Fibroblast of skin of back (primary cell): ENCODE measurements at places on chromosomes 12 and 14.
A peak's percentile ranks its signal among the peaks of the same experiment; 100 is the strongest.

DNA sequence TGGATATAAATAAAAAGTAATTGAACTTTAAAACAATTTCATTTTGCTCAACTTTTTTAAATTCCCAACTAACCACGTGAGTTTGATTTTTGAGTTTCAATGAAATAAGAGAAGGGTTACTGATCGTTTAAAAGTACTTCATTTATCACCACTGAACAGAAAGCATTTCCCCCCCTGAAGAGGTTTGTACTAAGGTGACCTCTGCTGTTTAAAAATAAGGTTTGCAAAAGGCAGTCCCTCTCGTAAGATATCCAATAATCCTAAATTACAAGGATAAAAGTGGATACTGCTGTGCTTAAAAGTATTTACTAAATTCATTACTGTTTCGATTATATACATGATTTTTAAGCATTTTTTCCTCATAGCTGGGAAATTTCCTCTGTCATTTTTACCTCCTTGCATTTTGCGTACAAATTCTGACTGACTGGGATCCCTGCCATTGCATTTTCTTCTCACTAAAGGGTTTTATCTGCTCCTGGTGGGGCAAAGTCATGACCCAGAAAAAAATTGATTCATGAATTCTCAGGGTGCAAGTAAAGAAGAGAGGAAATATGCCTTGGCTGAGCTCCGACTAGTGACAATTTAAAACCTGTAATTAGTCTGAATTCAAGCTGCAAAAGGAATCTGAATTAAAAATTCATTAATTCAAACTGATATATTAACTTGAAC is 463.8 kb downstream of the PRKD1 start:
- DNase-seq, result no peak

GRCh38 chr12:52990206-52990605 is 16.1 kb upstream of the EIF4B start:
- no peak for DNase-seq

DNA sequence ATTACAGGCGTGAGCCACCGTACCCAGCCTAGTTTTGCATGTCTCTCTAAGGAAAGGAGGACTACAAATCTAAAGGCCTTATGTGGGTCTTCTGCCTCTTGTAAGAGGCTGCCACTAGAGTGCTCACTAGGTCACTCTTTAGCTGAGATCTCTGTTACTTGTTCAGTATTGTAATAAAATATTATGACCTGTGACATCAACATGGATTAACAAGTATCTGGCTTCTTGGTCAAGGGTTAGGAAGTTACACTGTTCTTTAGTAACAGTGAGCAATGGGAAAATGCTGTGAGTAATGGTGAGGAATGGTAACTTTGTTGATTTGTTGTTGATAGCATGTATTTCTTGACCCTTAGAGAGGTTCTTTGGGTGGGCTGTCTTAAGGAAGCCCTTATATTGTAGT is 50.5 kb downstream of the ERC1 start:
- DNase-seq, result no peak

GRCh38 chr12:87344699-87345098 is 684.5 kb downstream of the C12orf50 start:
- DNase-seq, result no peak

DNA sequence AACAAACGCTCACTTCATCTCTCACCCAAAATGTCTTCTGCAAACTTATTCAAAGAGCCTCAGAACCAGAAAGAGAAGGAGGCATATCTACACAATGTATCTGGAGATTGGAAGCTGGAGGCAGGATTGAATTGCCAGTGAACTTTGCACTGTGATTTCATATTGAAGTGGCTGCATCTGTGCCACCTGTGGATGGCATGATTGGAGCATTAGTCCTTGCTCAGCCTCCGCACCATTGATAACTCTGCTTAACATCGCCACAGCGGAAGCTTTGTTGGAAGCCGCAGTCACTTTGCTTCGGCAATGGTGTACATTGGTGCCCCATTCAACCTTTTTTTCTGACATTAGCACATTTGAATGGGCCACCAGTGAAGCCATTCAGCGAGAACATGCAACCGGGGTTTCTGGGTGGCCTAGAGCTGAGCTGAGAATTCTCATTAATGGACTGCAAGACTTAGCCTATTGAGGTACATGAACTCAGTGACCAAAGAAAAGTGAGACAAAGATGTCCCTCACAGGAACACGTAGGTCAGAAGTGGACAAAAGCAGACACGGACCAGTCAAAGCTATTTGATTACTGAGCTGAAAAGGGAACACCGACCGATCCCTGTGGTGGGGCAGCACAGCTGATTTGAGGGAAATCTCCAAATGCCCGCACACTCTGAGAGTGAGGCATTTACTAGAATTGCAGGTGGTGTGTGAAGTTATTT is 130.4 kb downstream of the BRMS1L start:
- DNase-seq, result no peak

DNA sequence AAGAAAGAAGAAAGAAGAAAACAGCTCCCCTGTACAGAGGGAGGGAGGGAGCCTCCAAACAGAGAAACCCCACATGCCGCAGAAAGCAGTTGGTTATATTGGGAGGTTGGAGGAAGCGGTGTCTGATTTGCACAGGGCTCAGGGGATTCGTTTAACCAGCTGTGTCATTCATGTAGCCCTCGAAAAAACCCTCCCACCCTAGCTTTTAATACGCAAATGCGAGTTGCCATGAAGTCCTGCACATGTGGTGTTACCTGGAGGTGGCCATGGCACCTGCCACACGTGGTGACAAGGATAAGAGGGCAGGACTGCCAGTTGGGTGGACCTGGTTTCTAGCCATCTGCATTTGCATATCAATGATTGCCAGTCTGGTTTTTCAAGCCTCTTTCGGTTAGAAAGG is 40.9 kb downstream of the TMEM30B start:
- DNase-seq, result no peak

GRCh38 chr14:71751264-71751663 is 181.0 kb upstream of the RGS6 start:
- peak; percentile 40 for DNase-seq

- DNase-seq, result no peak
Observed at GRCh38 chr12:113900716-113901115, 65.4 kb downstream of the RBM19 start.

DNA sequence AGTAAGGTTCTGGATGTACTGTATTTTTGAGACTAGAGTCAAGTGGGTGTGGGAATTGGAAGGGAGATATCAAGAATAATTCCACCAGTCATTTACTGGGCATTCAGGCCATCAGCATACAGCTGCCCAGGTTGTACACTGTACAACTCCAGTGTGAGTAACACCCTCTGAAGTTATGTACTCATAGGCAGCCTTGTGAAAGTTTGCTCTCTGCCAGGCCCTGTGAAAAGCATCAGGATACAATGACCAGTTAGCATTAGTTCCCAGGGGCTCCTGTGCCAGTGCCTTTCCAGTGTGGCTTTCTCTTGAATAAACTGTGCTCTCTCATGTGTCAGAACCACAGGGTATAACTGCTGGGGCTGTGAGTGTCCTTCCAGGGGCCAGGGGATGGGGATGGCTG is 89.7 kb downstream of the LGMN start:
- DNase-seq, result no peak

GRCh38 chr12:25725931-25726330 is 172.8 kb upstream of the LMNTD1 start:
- DNase-seq, result peak; percentile 40

GRCh38 chr14:43540948-43541347 is 966.1 kb downstream of the FSCB start:
- DNase-seq, result no peak

DNA sequence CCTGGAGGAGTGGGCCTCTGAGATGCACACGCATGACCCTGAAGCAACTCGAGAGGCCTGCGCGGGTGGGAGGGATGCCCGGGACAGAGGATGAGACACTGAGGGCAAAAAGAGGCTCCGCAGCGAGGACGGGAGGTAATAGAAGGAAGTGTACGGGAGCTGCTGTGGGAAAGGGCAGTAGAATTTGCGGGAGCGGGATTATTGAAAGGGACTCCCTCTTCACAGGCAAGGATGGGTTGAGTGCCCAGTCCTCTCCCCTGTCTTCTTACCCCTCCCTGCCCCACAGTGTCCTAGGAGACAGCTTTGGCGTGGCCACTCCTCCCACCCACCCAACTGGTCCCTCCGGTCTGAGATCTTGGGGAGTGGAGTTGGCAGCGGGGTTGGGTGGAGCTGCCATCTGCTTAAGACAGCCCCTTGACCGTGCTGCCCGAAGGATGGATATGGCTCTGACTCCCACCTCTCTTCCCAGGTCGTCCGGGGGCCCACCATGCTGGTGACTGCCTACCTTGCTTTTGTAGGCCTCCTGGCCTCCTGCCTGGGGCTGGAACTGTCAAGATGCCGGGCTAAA is 15.7 kb upstream of the ESPL1 start:
- DNase-seq, result no peak

DNA sequence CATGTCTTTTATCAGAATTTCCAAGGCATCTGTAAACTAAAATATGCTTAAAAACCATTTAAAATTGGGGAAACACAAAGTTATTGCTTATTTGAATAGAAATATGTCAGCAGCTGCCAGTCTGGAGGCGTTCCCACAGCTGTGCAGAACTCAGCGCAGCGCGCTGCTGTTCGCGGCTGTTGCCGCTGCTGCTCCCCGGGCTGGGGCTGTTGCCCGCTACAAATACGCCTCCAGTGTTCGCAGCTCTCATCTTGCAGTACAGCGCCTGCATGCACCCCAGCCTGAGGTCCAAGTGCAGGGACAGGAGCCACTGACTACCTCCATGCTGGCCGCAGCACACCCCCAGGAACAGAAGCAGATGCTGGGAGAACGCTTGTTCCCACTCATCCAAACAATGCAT is 216.2 kb downstream of the SLC16A7 start:
- DNase-seq, result no peak

- DNase-seq, result no peak
Observed at GRCh38 chr12:82973592-82973991, 286.9 kb downstream of the TMTC2 start.

- DNase-seq, result no peak
Observed at GRCh38 chr14:72518809-72519377, 375.0 kb downstream of the DPF3 start.

DNA sequence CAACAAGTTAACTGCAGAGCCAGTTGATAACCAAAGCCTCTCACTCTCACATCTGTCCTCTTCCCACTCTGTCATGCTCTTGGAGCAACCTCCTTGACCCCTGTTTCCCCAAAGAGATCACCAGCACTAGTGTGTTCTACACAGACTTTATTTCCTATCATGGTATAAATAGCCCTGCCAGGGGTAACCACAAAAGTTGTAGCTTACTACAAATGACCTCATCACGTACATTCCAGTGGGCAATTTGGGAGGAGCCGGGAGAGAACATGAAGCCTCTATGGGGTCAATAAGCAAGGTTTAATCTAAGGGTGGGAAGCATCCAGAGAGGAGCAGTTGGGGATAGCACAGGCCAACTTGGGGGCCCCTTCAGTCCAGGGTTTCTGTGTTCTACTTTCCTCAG is 186.5 kb downstream of the KCNA5 start:
- peak; percentile 70 for DNase-seq

- no peak for DNase-seq
Observed at GRCh38 chr14:73049428-73049827, 8.9 kb upstream of the RBM25 start.

GRCh38 chr12:45388545-45388944 is 172.7 kb downstream of the ANO6 start:
- peak; percentile 57 for DNase-seq

- DNase-seq, result no peak
Observed at GRCh38 chr12:88185279-88185678, 43.2 kb downstream of the TMTC3 start.

GRCh38 chr12:132245521-132246101 is 83.8 kb downstream of the GALNT9 start:
- DNase-seq, result no peak

- no peak for DNase-seq
Observed at GRCh38 chr14:105142651-105143450, 25.7 kb downstream of the JAG2 start.

DNA sequence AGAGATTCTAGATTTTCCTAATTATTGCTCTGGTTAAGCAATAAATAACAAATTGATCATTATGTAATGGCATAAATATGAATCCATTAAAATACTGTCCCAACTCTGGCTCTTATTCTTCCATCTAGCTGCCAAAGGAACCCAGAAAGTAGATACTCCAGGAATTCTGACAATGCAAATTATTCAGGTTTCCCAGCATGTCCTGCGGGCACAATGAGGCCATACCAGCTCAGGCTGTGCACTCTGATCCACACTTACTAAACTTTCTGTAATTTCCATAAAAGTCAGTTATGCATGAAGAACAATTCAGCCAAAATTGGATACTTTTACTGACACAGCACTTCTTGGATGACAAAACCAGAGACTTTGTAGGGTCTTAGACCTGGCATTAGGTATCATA is 576.3 kb downstream of the KCNH5 start:
- no peak for DNase-seq

- DNase-seq, result no peak
Observed at GRCh38 chr14:85534458-85535293, 4.7 kb downstream of the FLRT2 start.

- no peak for DNase-seq
Observed at GRCh38 chr14:32142341-32142740, 59.5 kb upstream of the RNU6-7 start.

GRCh38 chr12:105698075-105698474 is 367.6 kb downstream of the C12orf75 start:
- DNase-seq, result peak; percentile 67

- no peak for DNase-seq
Observed at GRCh38 chr12:96044943-96045290, 9.5 kb upstream of the LTA4H start.

GRCh38 chr14:95196268-95196667 is 38.9 kb upstream of the DICER1 start:
- DNase-seq, result no peak

GRCh38 chr14:50475460-50475859 is 56.9 kb downstream of the MAP4K5 start:
- peak; percentile 51 for DNase-seq

DNA sequence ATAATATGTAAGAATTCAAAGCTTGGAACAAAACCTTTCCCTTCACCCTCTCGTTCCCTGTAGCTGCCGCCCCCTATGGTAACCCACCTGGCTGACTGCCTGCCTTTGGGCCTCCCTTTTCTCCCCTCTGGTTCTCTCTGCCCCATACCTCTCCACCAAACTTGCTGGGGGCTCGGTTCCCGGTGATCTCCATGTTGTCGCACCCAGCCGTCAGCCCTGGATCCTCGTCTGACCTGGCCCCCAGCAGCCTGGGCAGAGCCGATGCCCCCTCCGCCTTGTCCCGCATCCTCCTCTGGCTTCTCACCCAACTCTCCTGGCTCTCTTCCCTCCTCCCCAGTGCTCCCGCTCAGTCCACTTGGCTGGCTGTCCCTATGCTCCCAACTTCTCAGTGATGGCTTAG is 4.5 kb downstream of the CYP46A1 start:
- DNase-seq, result no peak

DNA sequence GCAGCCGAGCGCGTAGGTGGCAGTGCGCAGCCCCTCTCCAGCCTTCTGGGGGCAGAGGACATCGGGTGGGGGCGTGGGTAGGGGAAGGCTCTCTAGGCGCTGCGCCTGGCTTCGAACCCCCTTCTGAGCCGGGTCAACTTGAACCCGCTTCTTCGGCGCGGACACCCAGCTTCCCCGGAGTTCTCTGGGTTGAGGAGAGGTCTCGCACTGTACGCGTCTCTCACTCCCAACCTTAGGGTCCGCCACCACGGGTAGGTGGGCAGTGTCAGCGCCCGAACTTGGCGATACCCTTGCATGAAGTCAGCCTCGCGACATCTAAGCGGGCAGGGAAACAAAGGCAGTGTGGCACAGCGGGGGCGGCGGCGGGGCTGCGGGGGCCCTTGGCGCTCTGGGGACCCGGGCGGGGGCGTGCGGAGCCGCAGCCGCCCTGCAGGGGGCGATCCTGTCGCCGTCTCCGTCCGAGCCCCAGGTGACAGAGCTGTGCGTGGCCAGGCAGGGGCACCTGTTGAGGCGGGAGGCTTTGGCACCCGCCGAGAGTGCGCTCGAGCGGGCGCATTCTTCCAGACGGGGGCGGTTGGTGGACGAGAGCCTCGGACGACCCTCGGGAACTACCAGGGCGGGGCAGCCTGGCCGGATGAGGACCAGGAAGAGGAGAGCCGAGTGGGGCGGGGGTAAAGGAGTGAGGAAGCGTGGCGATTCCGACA is 1.1 kb downstream of the GALNT16 start:
- DNase-seq, result no peak
